Left kidney (tissue), 8 donors: ENCODE measurements at places on chromosomes 11 and 22.

GRCh38 chr11:62556875-62557631 lies 10.4 kb upstream of the AHNAK start:
- DNase-seq, result no peak

DNA sequence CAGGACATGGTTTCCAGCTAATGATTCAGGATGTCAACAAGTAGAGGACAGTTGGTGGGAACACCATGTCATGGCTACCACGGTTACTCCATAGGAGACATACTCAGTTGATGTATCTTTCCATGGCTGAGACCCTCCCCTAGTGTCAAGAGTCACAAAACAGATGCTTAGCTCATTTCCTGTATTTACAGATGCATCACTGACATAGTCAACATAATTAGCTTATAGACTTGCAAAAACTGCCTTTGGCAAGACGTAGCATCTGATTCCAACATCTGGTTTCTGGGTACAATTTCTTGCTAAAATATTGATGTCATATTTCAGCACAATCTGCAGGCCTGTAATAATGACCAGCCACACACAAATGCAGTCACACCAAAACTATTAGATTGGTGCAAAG lies 550.3 kb downstream of the FAM181B start:
- DNase-seq, result no peak

DNA sequence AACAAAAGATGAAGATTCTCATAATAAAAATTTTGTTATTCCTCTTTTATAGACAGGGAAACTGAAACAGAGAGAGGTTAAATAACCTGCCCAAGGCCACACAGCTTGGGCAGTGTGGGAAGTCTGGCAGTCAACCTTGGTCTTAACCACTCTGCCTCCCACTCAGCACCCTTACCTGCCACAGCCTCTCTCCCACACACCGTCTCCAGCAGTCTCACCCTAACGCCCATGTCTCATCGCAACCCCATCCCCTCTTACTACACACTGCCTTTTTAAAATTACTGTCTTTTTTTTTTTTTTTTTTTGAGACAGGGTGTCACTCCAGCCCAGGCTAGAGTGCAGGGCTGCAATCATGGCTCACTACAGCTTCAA lies 25.0 kb downstream of the ARRB1 start:
- DNase-seq, result no peak

- DNase-seq, result no peak
Observed at GRCh38 chr11:119726150-119726553, 2.8 kb downstream of the NECTIN1 start.

- no peak for DNase-seq
Observed at GRCh38 chr11:76610371-76610770, 60.2 kb downstream of the LRRC32 start.
